ENCODE measurements at places on chromosomes 12 and 14.

GRCh38 chr14:33908540-33909223, 42.2 kb downstream of the EGLN3 start:
- DNase-seq: no peak

DNA sequence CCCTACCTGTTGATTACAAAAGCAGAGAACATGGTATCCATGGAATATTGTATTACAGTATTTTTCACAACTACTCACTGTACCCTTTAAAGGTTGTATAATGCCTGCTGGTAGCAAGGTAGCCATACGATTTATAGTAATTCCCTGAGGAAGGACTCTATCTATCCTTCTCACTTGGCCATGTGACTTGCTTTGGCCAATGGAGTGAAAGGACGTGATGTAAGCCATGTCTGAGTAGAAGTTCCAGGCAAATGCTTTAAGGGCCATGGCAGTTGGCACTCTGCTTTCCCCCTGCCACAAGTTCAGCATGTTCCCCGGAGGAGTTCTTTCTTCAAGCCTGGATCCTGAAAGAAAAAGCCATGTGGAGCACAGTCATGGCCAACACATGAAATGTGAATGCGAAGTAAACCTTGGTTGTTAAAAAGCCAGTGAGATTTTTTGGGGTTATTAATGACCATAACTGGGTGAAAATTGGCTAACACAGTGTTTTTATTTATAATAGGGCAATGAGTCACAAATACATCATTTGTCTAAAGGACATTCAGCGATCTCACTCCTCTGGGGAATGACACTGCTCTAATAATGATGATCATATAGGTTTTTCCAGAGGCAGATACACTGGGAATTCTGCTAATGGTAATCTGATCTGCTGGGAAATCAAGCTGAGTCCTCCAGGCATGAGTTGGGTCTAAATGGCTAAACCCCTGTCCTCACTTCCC, 67.4 kb upstream of the SLC38A2 start:
- no peak for DNase-seq

- DNase-seq: no peak
These were observed 77.5 kb downstream of the FAR2 start for GRCh38 chr12:29226616-29227015.

DNA sequence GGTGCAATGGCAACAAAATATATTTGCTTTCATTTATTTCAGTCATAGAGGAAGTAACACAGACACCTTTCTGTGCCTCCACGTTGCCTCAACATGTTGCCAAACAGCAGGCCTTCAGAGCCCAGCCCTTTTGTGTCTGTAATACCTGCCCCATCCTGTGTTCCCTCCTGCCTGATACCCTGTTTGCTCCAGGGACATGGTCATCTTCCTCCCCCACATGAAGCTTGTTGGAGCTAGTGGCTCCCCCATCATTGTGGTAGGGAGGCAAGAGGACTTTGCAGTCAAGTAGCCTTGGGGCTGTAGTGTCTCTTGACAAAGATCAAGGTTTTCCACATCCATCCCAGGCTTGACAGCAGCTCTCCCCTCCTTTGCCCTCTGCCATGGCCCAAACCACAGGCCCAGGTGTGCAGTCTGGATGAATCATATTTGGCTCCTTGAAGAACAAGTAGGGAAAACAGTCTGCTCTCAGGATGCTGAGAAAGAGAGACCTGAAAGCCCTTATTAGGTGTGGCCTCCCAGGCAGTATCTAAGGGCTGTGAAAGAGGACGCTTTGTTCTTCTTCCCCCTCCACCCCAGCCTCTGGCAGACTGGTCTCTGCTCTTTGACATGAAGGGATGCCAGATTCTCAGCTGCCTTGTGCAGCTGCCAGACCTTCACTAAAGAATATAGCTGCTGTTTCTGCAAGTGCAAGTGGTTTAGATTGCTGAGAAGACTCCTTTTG, 329.0 kb downstream of the C12orf75 start:
- no peak for DNase-seq

- no peak for DNase-seq
These were observed 1028.9 kb upstream of the TMEM132C start for GRCh38 chr12:127238107-127238506.

DNA sequence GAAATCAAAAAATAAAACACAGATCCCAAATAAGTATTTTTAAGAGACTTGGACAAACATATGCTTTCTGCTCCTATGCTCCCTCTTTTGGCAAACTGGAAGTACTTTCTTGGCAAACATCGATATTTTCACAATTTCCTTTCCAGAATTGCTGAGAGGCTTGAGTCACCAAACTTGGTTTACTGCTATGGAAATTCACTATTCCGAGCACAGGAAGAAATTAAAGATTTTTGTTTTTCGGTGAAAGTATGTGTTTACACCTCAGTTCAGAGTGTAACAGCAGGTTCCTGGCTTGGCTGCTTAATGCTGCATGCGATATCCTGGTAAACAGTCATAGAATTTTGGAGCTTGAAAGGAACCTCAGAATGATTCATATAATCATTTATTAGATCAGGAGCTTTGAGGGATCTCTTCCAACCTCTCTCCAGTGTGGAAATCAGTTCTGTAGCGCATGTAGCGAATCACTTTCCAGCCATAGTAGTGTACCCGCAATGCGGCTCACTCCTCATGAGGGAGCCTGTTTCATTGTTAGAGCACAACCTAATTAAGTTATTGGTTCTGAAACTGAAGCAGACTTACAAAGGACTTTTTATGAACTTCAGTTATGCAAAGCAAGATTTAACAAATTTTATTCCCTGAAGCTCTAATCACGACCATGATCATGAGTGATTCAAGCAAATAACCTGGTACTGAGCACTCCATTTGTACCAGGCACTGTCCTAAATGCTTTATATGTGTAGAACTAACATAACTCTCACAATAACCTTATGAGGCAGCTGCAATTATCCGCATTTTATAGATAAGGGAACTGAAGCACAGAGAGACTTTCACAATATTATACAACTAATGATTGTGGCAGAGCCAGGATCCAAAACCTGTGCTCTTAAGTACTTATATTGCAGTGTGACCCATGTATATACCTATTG, 56.4 kb upstream of the ATP2A2 start:
- DNase-seq: no peak

- no peak for DNase-seq
These were observed 174.1 kb upstream of the PRICKLE1 start for GRCh38 chr12:42763682-42764081.

GRCh38 chr14:38618514-38618913, 362.6 kb upstream of the CLEC14A start:
- no peak for DNase-seq
